ENCODE measurements at places on chromosomes 3 and 15.

DNA sequence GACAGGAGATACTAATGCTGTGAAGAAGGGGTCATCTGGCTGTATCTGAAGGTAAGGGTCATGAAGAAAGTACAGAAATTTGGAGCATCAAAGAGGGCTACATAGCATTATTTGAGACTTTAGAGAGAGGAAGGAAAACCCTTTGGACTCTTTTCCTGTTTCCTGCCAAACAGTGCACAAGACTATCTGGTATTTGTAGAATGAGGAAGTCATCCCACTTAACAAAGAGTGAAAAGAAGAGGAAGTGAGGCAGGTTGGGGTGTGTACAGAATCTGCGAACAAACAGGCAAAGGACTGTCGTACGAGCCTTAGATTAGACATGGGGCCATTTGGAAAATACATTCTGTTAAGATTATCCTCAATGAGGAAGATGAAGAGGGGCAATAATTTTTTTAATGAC lies 546.8 kb upstream of the EPHA6 start:
- no peak for DNase-seq

DNA sequence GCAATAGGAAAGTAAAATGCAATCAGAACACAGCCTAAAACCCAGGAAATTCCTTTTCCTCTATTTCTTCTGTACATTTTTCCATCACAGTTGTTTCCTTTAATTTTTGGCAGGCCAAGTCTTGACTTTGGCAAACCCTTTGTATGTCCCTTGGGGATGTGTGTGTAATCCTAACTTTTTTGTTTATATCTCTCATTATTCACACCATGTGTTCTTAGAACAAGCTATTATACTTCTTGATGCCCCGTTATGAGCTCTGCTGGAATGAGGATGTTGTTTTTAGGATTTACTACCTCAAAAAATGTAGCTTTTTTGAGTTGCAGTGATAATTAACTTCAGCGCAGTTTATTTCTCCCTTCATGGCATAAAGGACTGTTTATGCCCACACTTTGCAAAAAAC lies 123.4 kb downstream of the ABI3BP start:
- DNase-seq, result no peak

GRCh38 chr15:68424754-68425390 lies 7.1 kb downstream of the ITGA11 start:
- no peak for DNase-seq

GRCh38 chr15:39413558-39413957 lies 167.3 kb upstream of the THBS1 start:
- peak; percentile 30 for DNase-seq

All from mammary epithelial cell (primary cell).